RPMI7951 (cell line): ENCODE measurements at places on chromosomes 4 and X. TPM values are rescaled to one million over a fixed set of nuclear protein-coding genes. Genes with fewer than 3 reads are reported as not detected.

SORCS2 gene
- total RNA-seq: 2.0 and 2.9 TPM in 2 replicates

GAGE12H gene
- not detected in 2 replicates for total RNA-seq

GPR119 gene
- not detected in 2 replicates for total RNA-seq

FGFR3 gene
- 0.20 TPM in 1 of 2 replicates, not detected in the other for total RNA-seq

SHISA3 gene
- total RNA-seq: not detected in 2 replicates

CLNK gene
- not detected in 2 replicates for total RNA-seq

G3BP2 gene
- 89.0 and 96.1 TPM in 2 replicates for total RNA-seq

UBA1 gene
- total RNA-seq: 254 and 283 TPM in 2 replicates
